ENCODE measurements at places on chromosomes 5 and 9. TPM values are rescaled to one million over a fixed set of nuclear protein-coding genes. Genes with fewer than 3 reads are reported as not detected.

Gene MYOZ3
- not detected for total RNA-seq

Gene MACROH2A1
- total RNA-seq, result 163 TPM

Gene SLC25A46
- 46.7 TPM for total RNA-seq

Gene ORM1
- total RNA-seq, result not detected

Gene SLC6A18
- not detected for total RNA-seq

GRCh38 chr5:27523629-27524028 lies 485.2 kb upstream of the CDH9 start:
- DNase-seq, result no peak

GRCh38 chr9:73199886-73200285 lies 48.2 kb downstream of the ANXA1 start:
- no peak for DNase-seq

GRCh38 chr5:4207486-4207885 lies 611.9 kb downstream of the IRX1 start:
- DNase-seq, result no peak

DNA sequence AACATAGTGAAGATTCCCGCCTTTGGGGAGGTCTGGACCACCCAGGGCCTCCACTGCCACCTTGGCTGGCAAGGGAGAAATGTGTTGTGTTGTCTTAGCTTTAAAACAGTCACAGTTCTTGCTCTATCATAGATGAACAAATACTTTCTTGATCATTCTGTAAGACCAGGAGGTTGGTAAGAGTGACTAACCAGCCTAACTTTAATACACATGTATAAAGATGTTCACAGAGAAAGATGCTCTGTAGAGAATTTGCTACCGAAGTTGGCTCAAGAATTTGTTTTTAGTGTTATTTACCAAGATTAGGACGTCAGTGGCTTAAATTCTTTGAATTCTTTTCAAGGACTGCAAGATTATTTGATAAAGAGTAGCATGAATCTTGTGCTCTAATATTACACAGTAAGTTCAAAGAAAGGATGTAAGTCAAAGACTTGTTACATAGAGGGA lies 28.4 kb downstream of the GLRX start:
- DNase-seq, result no peak

GRCh38 chr9:127223810-127224177 lies 40.8 kb upstream of the GARNL3 start:
- no peak for DNase-seq

GRCh38 chr9:1839909-1840308 lies 175.2 kb upstream of the SMARCA2 start:
- no peak for DNase-seq

GRCh38 chr5:139974661-139975060 lies 68.4 kb downstream of the NRG2 start:
- DNase-seq, result no peak

GRCh38 chr5:1295650-1296037 lies 776 bp upstream of the TERT start:
- DNase-seq, result no peak

All from natural killer cell treated with Interleukin-12 subunit alpha and Interleukin-12 subunit beta and Interleukin-15 and Interleukin-18, amount 100 ng/mL, for 72 hours (primary cell).